Astrocyte of the cerebellum (primary cell): ENCODE measurements at places on chromosomes 7 and 10.
A peak's percentile ranks its signal among the peaks of the same experiment; 100 is the strongest.

GRCh38 chr7:139727151-139727705 is 50.6 kb downstream of the HIPK2 start:
- peak; percentile 22 for DNase-seq

GRCh38 chr7:145959981-145960380 is 156.6 kb upstream of the CNTNAP2 start:
- no peak for DNase-seq

DNA sequence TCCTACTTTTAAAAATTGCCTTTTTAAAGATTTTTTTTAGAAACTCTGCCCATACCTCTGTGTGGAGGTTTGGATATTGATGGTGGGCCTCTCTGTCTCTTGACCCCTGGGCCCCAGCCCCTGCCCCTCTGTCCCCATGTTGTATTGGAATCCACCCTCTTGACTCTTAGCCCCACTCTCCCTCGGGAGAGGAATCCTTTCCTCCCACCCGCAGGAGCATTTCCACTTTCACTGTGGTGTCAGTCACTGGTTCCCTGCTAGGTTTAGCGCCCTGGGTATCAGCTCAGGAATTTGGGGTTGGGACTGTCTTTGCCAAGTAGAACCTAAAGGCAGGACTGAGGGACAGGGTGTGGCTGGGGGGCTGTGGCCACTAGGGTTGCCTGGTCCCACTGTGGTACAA is 10.1 kb downstream of the PFKFB3 start:
- no peak for DNase-seq

DNA sequence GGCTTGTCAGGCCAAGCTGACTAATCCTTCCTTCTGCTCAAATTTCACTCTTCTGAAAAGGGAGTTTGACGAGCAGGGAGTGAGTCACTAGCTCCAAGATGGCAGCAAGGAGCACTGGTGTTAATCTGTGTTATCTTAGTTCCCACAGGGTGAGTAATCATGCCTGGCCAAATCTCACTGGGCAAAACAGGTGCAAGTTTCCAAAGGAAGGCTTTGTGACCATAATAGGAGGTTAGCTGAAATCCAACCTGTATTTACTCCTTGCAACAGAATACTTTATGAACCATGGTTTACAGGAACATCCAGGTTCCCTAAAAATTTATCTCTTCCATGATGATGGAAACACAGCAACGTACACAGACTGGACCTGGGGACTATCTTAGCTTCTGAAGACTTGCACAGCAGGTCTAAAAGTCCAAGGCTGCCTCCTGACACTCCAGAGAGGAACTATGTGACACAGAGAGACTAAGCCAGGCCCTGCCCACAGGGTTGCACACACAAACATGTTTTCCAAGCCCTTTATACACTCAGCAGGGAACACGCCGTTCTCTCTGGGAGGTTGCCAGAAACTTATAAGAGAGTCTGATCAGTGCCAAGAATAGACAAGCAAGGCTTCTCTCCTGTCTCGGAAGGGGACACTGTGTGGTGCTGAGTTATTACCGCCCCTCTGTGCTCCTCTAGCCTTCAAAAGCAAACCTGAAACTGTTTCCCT is 46.3 kb downstream of the PDK4 start:
- DNase-seq: peak; percentile 55

- DNase-seq: no peak
These were observed 73.1 kb downstream of the MDH2 start for GRCh38 chr7:76121044-76121443.

- DNase-seq: no peak
These were observed 45.3 kb downstream of the RASGEF1A start for GRCh38 chr10:43221419-43222209.
